ENCODE measurements at places on chromosomes 16 and 17. TPM values are rescaled to one million over a fixed set of nuclear protein-coding genes. Genes with fewer than 3 reads are reported as not detected.

MPP2 gene
- total RNA-seq = 2.1 TPM

DHRS11 gene
- 10.5 TPM for total RNA-seq

TEKT3 gene
- 0.11 TPM for total RNA-seq

DHRS7C gene
- total RNA-seq = not detected

MYOCD gene
- total RNA-seq = 0.11 TPM

LYZL6 gene
- total RNA-seq = not detected

PPY gene
- not detected for total RNA-seq

C17orf67 gene
- total RNA-seq = 0.87 TPM

CTRB1 gene
- total RNA-seq = not detected

PRSS22 gene
- total RNA-seq = 0.12 TPM

CCDC78 gene
- 4.8 TPM for total RNA-seq

SPATA32 gene
- total RNA-seq = 0.12 TPM

NOG gene
- total RNA-seq = 2.7 TPM

HSD17B1 gene
- 2.3 TPM for total RNA-seq

EVI2A gene
- 7.3 TPM for total RNA-seq

KRT9 gene
- total RNA-seq = not detected

LYRM9 gene
- 11.8 TPM for total RNA-seq

FOXL1 gene
- 36.7 TPM for total RNA-seq

ZNF629 gene
- total RNA-seq = 7.3 TPM

TP53TG3F gene
- not detected for total RNA-seq

HOXB5 gene
- total RNA-seq = not detected

SLFN14 gene
- total RNA-seq = not detected

MT1H gene
- total RNA-seq = not detected

KRTAP1-5 gene
- total RNA-seq = 54.1 TPM

CLEC3A gene
- total RNA-seq = not detected

MPP3 gene
- total RNA-seq = 16.2 TPM

ANKRD13B gene
- total RNA-seq = 5.0 TPM

ITGAX gene
- 1.2 TPM for total RNA-seq

STAC2 gene
- total RNA-seq = not detected

MSI2 gene
- total RNA-seq = 19.1 TPM

PMFBP1 gene
- total RNA-seq = 0.66 TPM

BCAR1 gene
- 52.8 TPM for total RNA-seq

MRPL58 gene
- total RNA-seq = 57.5 TPM

CRHR1 gene
- total RNA-seq = not detected

IKZF3 gene
- total RNA-seq = not detected

HIRIP3 gene
- total RNA-seq = 15.5 TPM

CSF3 gene
- total RNA-seq = 1.4 TPM

BIRC5 gene
- 41.4 TPM for total RNA-seq

OR4D1 gene
- total RNA-seq = not detected

HASPIN gene
- 2.5 TPM for total RNA-seq

NEURL4 gene
- 24.0 TPM for total RNA-seq

KRTAP9-9 gene
- not detected for total RNA-seq

KRTAP3-2 gene
- not detected for total RNA-seq

IL34 gene
- 2.0 TPM for total RNA-seq

P3H4 gene
- 79.7 TPM for total RNA-seq

TUBG1 gene
- 31.3 TPM for total RNA-seq

EVPLL gene
- total RNA-seq = not detected

UQCRC2 gene
- total RNA-seq = 185 TPM

METTL26 gene
- 69.9 TPM for total RNA-seq

NLGN2 gene
- total RNA-seq = 10.7 TPM

CA7 gene
- total RNA-seq = not detected

SRL gene
- 0.11 TPM for total RNA-seq

All from uterine smooth muscle cell (primary cell).